ENCODE measurements at places on chromosomes 6 and 20. TPM values are rescaled to one million over a fixed set of nuclear protein-coding genes. Genes with fewer than 3 reads are reported as not detected.

The MOXD1 gene
- 7.4 TPM for total RNA-seq

GRCh38 chr20:19626896-19627295, 131.2 kb upstream of the RIN2 start:
- H3K27ac ChIP-seq: no peak overlapping the region
- no peaks in the 10 kb centered on the region for H3K27me3 ChIP-seq
- no peak for DNase-seq
- H3K4me1 ChIP-seq: no peaks in the 10 kb centered on the region

GRCh38 chr6:26199057-26199772, 112.0 kb downstream of the HFE start:
- H3K27me3 ChIP-seq: no peaks in the 10 kb centered on the region
- peak; percentile 78 for DNase-seq
- H3K36me3 ChIP-seq: no peaks in the 10 kb centered on the region
- H3K4me3 ChIP-seq: peak overlapping the region; percentile 52
- peak overlapping the region; percentile 83 for H3K27ac ChIP-seq

- no peak overlapping the region for H3K4me3 ChIP-seq
- no peak for DNase-seq
- H3K4me1 ChIP-seq: peaks cover 10% of the 10 kb centered on the region
- no peak overlapping the region for H3K27ac ChIP-seq
- no peaks in the 10 kb centered on the region for H3K36me3 ChIP-seq
Observed at GRCh38 chr6:36691011-36691410, 6.6 kb upstream of the RAB44 start.
